ENCODE measurements at places on chromosomes 2 and 18.

- DNase-seq: no peak
These were observed 55.2 kb downstream of the CCDC85A start for GRCh38 chr2:56239030-56239429.

GRCh38 chr2:104413890-104414289, 440.0 kb upstream of the POU3F3 start:
- no peak for DNase-seq

DNA sequence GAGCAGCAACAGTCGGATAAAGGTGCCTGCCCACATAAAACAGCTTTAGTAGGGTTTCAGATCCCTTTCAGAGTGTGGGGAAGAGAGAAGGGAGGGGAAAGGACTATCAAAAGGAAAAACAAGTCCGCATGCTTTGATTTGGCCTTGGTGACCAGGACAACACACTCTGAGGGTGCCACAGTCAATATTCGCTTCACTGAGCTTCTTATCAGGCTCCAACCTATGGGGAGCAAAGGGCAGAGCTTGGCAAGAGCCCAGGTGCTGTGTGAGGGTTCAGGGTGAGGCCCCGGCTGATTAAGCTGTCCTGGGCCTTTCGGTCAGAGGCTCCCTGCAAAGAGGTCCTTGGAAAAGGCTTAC, 237.4 kb upstream of the SMAD2 start:
- no peak for DNase-seq

- no peak for DNase-seq
These were observed 136.5 kb upstream of the HAAO start for GRCh38 chr2:42928692-42929545.

DNA sequence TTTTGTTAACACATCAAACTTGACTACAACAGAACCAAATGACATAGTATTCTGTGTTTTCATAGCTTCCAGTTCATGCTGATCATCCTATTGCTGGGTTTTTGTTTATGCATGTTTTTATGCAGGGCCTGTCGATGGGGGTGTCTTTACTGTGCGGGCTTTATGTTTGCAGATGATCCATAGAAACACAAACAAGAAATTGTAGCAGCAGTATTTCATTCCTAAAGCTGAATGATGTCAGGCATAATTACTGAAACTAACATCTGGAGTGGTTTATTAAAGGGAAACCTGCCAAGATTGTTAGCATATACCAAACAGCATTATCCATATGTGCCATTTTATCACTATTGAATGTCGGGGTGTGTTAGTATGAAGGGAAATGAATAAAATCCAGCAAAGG, 129.7 kb downstream of the PTPRM start:
- DNase-seq: no peak

- DNase-seq: no peak
These were observed 44.2 kb upstream of the TAF1B start for GRCh38 chr2:9799011-9799596.

- DNase-seq: no peak
These were observed 51.2 kb downstream of the CYRIA start for GRCh38 chr2:16614314-16614860.

DNA sequence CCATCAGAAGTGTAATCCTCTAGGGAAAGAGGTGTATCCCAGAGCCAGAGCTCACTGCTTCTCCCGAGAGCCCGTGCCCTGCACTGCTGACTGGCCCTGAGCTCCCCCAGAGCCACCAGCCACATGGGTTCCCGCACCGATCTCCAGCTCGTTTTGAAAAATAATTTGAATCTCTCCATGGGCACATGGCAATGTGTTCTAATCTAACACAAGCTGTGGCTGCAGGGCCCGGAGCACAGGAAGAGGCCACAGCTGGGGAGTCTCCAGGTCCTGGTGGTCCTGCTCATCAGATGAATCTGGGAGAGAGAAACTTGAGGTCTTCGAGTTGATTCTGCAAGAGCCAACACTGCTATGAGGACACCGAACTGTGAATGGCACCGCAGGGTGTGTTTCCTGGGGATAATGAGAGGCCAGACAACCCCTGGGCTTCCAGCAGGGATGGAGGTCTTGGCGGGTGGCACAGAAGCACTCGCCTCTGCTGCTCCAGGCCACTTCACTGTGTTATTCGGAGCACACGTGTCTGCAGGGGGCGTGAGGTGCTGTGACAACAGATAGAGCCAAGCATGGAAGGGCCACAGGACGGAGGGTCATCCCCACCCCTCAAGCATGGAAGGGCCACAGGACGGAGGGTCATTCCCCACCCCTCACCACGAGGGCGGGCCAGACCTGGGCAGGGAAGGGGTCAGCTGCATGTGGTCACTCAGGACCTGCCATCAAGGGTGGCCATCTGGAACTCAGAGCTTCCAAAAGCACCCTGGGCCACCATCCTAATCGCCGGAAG, 196.8 kb downstream of the NDUFA10 start:
- no peak for DNase-seq

DNA sequence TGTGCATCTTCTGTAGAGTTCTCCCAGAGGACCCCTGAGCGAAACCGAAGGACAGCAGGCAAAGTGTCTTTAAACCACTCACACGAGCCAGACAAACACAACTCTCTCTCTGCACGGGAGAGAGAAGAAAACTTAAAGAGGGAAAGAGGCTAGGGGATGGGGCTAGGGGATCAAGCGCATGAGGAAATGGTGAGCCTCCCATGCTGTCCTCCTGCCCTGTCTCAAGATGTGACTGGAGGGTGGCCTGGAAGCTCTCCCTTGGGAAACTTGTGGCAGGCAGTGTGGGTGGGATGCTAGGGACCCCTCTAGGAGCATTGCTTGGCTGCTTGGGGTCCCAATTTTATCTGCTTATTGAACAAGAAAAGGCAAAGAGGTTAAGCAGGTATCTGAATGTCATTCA, 44.5 kb downstream of the CYP26B1 start:
- no peak for DNase-seq

- no peak for DNase-seq
These were observed 82.5 kb downstream of the GBX2 start for GRCh38 chr2:236085647-236086046.

GRCh38 chr2:214801068-214801467, 8.4 kb downstream of the BARD1 start:
- DNase-seq: no peak

DNA sequence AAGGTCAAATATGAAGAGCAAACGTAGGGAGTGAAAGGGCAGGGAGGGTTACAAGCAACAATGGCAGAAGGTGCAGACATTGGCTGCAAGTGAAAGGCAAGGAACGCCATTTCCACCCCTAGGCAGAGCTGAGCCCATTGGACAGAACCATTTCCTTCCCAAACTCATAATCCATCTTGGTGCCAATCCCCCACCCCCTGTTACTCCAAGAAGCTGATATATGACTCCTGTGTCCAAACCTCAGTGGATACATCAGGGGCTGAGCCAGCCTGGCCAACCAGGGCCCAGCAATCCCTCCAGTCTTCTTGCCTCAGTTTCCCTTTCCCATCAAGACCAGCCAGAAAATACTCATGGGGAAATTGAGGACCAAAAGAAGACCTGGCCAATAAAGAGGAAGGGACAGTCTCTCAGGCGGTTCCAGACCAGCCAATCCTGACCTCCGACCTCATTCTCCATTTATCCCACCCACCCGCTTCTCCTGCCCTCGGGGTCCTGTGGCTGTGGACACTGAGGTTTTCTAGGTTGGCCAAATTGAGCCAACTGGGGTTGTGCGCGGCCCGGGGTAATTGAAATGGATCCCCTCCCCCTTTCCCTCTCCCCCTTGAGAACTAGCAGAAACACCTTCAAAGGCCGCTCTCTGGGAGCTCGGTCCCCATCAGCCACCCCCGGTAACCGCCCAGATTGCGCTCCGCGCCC, 24.8 kb downstream of the TNS1 start:
- DNase-seq: no peak

- DNase-seq: no peak
These were observed 46.2 kb downstream of the INHBB start for GRCh38 chr2:120391911-120392665.

GRCh38 chr2:177056481-177056929, 156.1 kb upstream of the HNRNPA3 start:
- DNase-seq: no peak

GRCh38 chr2:23628926-23629771, 244.2 kb downstream of the KLHL29 start:
- no peak for DNase-seq

- DNase-seq: no peak
These were observed 16.0 kb upstream of the RGPD4 start for GRCh38 chr2:107810734-107811133.

- DNase-seq: no peak
These were observed 365.7 kb upstream of the FANCL start for GRCh38 chr2:58606799-58607198.

DNA sequence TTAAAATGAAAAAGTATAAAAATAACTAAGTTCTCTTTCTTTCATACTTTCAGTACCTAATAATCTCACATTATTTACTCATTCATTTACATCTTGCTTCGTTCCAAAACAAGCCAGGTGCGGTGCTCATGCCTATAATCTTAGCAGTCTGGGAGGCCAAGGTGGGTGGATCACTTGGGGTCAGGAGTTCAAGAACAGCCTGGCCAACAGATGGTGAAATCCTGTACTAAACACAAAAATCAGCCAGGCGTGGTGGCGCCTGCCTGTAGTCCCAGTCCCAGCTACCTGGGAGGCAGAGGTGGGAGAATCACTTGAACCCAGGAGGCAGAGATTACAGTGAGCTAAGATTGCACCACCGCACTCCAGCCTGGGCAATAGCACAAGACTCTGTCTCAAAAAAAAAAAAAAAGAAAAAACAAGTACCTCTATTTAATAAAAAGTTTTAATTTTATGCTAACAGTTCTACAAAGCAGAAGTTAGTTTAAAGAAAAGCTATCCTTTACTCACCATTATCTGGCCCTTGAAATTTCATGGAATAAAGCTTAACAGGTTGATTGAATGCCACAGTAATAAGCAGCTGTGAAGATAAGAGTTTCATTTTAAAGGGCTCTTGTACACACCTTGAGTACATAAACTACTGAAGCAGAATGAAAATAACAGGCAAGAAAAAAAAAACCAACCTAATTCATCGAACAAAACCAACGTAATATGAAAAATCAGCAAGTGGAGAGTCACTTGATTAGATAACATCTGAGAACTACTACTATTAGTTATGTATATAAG, 22.5 kb downstream of the TXNL1 start:
- DNase-seq: no peak

- no peak for DNase-seq
These were observed 987.7 kb downstream of the TSN start for GRCh38 chr2:122743021-122743675.

DNA sequence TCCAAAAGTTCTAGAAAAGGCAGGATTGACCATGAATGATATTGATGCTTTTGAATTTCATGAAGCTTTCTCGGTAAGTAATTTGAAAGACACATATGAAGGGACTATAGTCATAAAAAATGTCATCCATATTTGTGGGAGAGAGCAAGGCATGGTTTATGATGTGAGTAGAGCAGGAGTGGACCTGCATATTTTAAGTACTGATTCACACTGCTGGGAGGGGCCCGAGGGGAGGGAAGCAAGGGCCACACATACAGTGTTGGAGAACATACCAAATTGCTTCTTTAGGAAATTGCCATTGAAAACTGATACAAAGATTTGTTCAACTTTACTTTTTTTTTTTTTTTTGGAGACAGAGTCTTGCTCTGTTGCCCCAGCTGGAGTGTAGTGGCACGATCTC, 39.4 kb downstream of the HADHB start:
- DNase-seq: no peak

DNA sequence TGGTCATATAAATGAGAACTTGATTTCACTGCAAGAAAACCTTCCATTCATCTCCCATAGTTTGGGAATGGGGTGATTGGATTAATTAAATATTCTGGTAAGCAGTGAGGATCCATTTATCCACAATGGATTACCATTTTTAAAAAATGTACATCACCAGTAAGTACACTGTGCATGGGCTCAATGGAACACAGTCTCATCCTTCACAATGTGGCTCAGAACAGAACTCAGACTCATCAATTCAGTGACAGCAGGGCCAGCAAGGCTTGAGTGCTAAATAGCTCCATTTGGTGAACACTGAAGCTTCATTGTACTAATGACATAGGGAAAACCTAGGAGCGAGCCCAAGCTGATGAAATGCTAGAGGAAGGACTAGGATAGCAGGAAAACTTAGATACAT, 223.8 kb downstream of the CMPK2 start:
- DNase-seq: no peak

- DNase-seq: no peak
These were observed 179.7 kb downstream of the MREG start for GRCh38 chr2:215833531-215834162.

- no peak for DNase-seq
These were observed 726.3 kb downstream of the EPHA4 start for GRCh38 chr2:220845766-220846273.

DNA sequence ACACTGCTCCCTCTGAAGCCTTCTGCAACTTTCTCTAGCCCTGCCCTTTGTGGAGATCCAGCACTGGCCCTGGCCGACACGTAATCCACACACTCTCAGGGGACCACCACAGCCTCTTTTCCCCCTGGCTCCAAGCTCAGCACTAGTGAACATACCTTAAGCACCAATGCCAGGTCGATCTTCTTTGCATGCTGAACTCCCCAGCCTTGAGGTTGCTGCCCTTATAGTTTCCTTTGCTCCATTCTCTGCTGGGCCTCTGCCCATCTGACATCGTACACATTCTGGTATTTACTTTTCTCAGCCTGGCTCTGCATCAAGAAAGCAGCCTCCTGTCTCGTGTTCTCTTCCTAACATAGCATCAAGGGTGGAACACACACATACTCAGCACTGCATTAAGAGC, 361.5 kb downstream of the LPIN1 start:
- no peak for DNase-seq

DNA sequence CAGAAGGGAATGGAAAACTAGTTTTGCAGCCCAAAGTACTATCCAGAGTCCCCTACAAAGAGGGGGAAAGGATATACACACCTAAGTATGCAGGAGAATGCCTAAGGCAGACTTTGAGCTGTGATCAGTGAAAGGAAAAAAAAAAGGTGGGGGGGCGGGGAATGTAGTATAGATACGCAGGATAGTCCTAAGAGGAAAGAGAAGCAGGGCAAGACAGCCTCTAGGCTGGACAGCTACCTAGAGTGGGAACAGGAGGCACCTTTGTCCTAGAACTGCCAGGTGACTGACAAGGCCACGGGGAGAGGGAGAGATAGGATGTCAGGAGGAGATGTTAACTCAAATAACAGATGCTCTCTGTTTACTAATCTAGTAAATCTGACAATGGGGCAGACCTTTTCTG, 6.0 kb downstream of the REEP1 start:
- no peak for DNase-seq

GRCh38 chr18:49915352-49915751, 102.0 kb upstream of the ACAA2 start:
- DNase-seq: no peak

All from amygdala (tissue), 56 donors.